ENCODE measurements at places on chromosomes 2 and 18.

GRCh38 chr2:219737270-219737691 lies 109.9 kb downstream of the SLC4A3 start:
- no peak for DNase-seq

GRCh38 chr2:25340181-25340921 lies 1.4 kb downstream of the DNMT3A start:
- DNase-seq: no peak

GRCh38 chr2:55302241-55302640 lies 33.2 kb upstream of the MTIF2 start:
- no peak for DNase-seq

DNA sequence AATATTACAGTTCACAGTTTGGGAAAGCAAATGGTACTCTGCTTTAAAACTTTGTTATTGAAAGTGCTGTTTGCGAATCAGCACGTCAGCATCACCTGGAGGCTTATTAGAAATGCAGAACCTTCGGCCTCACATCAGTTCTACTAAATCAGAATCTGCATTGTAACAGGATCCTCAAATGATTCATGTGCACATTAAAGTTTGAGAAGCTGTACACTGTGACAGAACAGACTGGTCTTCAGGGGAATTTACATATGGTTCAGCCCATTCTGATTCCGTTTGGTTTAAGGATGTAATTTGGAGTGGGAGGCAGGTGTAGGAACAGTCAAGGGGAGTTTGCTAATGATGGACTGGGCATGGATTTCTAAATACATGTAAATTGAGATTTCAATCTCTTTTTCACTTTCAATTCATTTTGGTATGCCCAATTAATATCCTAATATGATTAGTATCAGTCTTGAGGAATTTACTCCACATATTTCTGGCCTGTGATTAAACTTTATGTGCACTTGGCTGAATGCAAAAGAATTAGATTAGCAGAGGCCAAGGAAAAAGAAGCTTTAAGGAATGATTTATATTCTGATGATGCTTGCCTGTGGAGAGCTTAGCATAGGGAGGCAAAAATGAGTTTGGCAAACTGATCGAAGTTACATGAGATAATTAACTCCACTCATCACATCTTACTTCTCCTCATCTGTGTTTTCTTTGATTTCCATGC lies 248.8 kb downstream of the XIRP2 start:
- DNase-seq: no peak

DNA sequence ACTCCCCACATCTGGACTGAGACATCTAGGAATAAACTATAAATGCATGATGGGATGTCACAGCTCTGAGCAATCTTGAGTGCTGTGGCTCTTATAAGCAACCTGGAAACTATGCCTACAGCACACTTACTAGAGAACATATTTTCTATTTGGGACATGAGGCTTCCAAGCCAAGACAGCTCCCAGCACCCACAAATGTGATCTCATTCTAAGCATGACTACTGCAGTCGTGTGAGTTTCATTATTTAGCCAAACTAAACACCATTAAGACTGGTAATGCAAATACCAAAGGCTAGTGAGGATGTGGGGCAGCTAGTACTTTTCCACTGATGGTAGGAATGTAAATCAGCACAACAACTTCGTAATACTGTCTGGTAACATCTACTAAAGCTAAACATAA lies 72.5 kb downstream of the RTTN start:
- DNase-seq: no peak

DNA sequence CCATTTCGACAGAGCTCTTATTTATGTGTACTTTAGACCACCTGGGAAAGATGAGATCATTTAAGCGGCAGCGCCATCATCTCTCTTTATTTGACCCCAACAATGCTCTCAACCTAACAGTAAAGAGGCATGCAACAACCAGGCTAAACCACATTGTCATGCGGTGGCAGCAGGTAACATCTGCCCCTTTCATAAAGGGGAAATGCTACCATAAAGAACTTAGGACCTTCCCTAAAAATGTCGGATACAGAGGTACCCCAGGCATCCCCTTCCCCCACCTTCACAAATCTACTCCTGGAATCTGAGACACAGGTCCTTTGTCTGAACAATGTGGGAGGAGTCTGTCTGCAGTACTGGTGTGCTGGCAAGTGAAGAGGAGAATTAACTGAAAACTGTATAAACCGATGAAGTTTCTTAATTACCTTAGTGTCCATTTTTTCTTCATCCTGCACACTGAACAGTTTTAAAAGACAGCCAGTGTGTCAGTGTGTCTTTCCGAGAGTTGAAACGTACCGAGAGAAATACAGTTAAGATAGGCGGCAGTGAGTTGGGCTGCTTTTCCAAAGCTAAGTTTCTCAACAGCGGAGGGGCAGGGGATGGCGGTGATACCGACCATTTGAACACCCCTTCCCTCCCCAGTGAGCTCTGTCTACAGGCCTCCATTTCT lies 1.9 kb downstream of the MEX3C start:
- DNase-seq: peak; percentile 57

- no peak for DNase-seq
These were observed 97.0 kb downstream of the CDH2 start for GRCh38 chr18:28079883-28080282.

DNA sequence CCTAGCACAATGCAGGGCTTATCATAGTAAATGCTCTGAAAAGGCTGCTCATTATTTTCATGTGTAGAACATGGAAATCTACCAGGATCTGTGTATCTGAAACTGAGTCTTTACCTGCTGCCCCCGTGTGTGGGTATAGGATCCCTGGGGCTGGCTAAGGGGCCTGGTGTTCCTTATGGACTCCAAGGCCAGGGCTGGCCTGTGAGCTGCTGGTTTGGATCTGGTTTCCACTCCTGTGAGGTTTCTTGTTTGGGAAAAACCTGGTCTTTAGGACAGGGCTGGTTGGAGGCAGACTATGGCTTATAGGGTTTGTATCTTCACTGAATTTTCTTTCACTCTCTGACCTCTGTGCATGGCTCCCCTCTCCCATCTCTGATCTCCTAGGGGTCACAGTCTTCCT lies 80.8 kb downstream of the DYSF start:
- DNase-seq: no peak

DNA sequence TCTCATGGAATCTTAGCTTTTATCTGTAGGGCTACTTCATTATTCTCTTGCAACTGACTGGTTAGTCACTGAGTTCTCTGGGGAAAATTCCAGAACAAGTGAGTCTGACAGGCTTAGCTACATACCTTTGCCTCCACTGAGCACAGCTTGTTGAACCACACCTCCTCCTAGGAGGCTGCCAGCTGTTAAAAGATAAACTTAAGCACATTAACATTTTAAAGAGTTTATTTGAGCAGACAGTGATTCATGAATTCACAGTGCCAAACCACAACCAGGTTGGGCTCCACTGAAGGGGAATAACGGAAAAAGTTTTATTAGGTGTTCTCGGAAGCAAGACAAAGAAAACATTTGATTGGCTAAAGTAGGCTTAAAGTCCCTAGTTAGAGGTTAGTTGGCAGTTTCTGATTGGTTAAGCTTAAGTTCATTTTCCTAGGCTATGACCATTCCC lies 12.5 kb upstream of the SLC38A11 start:
- DNase-seq: no peak

DNA sequence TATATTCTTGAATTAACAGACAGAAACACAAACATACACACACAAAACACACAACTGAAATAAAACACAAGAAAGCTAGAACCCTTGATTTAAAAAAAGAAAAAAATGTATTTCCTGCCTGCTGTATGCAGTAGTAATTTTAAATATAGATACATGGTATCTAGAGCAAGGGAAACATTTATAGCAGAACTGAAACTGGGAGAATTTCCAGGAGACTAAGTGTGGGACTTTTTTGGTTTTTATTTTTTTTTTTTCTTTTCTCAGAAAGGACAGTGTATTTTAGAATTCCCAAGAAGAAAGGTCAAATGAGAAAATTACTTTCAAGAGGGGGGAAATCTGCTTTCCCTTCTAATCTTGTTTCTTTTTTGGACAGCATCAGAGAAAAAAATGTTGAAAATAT lies 558.9 kb upstream of the PKDCC start:
- DNase-seq: no peak

DNA sequence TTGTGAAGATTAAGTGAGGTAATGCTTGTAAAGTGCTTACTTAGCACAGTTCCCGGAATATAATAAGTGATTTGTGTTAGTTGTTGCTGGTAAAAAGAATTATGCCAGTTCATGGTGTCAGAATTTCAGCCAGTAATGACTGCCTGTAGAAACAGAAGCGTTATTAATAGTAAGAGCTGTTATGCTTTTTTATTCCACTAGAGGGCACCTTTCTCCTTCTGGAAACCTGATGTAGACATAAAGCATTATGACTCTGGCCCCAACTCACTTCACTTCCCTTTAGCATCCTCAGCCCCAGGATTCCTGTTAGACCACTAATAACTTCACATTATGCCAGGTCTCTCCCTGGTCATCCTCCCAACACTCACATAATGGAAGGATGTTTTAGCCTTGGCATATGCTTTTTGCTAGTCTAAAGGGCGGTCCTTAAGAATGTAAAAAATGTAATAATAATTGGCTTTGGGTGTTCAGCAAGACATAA lies 34.9 kb downstream of the C18orf54 start:
- DNase-seq: no peak

GRCh38 chr2:190646780-190647522 lies 1.9 kb upstream of the NAB1 start:
- no peak for DNase-seq

- peak; percentile 2 for DNase-seq
These were observed 12.4 kb downstream of the ADRA2B start for GRCh38 chr2:96103761-96104486.

DNA sequence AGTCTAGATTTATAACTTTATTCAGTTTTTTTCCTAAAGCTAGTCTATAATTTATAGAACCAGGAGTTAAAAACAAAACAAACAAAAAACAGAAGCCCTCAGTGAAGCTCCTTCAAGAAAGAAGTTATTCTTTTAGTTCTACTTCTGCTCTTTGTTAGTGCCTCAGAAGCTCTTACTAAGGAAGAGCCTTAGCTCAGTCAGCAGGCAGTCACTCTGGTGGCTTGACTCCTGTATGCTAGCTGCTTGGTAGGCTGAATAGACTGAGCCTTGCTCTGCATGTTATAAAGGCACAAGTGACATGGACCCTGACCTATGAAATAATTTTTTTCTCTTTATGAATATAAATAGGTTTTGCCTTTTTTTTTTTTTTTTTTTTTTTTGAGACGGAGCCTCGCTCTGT lies 24.8 kb downstream of the NCOA1 start:
- no peak for DNase-seq

GRCh38 chr2:182907081-182907830 lies 40.8 kb upstream of the FRZB start:
- DNase-seq: no peak

- no peak for DNase-seq
These were observed 196.8 kb upstream of the SESTD1 start for GRCh38 chr2:179461420-179461819.

GRCh38 chr2:106562268-106563186 lies 75.4 kb downstream of the CD8B2 start:
- peak; percentile 14 for DNase-seq

- no peak for DNase-seq
These were observed 149.0 kb downstream of the LAMA3 start for GRCh38 chr18:23838233-23838632.

DNA sequence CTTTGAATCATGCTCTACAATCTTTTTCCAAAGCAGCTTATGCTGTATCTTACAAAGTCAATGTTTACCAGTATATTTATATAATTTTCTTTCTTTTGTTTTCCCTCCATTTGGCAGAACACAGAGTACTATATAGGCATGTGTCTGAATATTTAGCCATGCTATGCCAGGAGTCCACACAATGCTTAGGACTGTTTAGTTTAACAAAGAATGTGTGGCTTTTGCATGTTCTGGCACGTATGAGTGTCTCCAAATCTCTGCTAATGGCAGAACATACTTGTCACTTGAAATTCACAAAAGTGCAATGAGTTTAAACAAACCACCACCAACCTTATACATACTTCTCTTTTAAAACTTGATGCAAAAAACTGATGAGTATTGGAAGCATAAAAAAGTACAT lies 268.0 kb downstream of the NR4A2 start:
- no peak for DNase-seq

- no peak for DNase-seq
These were observed 154.2 kb upstream of the CCDC195 start for GRCh38 chr2:224870341-224870740.

DNA sequence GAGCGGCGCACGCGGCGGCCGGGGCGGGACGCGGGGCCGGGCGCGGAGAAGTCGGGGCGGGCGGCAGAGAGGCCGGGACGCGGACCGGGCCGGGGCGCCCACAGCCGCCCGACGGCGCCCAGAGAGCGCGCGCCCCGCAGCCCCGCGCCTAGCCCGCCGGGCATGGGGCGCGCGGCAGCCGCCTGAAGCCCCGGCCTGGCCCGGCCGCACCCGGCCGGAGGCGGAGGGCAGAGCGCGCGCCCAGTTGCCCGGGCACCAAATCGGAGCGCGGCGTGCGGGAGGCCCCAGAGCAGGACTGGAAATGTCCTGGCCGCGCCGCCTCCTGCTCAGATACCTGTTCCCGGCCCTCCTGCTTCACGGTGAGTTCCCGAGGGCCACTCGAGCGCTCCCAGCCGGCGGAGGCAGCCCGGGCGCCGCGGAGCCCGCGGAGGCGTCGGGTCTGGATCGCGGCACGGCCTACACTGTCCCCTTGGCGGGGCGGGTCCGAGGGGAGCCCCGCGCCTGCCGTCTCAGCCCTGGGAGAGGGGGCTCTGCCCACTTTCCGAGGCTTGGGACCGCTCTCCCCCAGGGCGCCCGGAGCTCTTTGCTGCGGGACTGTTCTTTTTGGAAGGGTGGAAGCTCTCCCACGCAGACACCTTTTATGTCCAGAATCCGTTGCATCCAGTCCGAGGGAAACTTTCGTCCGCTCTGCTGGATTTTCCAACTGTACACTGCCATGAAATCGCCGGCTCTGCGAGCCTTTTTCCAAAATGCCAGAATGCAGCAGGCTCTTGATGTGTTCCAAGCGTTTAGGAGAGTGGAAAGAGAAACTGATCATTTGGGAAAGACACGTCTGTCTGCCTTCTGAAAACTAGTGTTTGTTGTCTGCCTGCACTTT lies 484 bp downstream of the APCDD1 start:
- DNase-seq: no peak

- no peak for DNase-seq
These were observed 1104.0 kb upstream of the PIK3C3 start for GRCh38 chr18:40851014-40851429.

- no peak for DNase-seq
These were observed 63.2 kb upstream of the NPAS2 start for GRCh38 chr2:100756704-100757103.

DNA sequence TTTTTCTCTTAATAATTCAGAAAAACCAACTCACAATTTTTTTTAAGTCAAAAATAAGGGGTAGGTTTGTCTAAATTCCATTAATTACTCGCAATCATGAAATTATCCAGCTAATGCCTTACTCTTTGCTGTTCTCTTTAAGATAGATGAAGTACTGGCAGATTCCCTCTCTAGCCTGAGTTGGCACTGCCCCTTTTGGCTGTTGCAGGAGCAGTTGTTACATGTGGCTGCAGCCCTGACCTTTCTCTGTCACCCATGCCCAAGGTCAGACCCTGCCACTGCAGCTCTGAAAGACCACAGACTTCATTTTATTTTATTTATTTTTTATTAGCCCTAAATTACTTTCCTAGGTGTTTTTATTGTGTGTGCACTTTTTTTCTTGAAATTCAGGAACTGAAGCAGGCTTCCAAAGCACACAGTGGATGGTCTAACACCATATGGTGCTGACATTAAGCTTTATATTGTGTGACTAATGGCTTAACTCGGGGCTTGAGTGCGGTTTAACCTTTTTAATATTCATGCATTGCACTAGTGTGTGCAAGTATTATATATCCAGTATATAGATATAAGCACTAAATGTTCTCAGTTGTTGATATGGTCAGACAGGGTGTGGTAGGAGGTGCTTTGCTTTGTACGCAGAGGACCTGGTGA lies 313.0 kb downstream of the CDH2 start:
- DNase-seq: no peak

- no peak for DNase-seq
These were observed 408.1 kb downstream of the THSD7B start for GRCh38 chr2:137173463-137173862.
